Effector memory CD4-positive, alpha-beta T cell (primary cell): ENCODE measurements at places on chromosomes 6 and 20.

- no peak for DNase-seq
Measured at GRCh38 chr6:144119376-144119775, 24.0 kb upstream of the SF3B5 start.

DNA sequence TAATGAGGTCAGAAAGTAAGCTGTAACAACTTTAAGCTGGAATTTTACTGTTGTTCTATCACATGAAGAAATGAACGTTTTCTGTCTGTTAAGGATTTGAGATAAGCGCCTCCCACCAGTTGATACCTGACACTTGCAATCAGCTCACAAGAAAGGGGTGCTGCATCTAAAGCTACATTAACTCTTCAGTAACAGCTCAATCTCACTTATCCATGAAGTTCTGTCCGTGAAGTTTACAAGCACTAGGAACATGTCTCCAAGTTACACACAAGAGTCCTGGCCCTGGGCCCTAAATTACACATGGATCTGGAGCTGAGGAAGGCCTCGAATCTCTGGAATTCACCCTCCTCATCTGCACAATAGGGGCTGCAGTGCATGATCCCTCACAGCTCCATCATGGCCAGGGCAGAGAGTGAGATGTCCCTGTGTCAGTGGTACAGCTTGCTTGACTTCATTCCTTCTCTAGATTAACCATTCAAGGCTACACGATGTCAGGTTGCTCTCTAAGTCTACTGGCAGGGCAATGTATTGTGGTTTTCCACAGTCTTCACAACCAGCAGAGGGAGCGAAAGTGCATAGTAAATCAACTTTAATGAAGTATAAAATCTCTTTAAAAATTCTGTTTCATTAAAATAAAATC lies 182.4 kb upstream of the MCHR2 start:
- no peak for DNase-seq

GRCh38 chr20:53672484-53673129 lies 79.0 kb upstream of the ZNF217 start:
- no peak for DNase-seq

DNA sequence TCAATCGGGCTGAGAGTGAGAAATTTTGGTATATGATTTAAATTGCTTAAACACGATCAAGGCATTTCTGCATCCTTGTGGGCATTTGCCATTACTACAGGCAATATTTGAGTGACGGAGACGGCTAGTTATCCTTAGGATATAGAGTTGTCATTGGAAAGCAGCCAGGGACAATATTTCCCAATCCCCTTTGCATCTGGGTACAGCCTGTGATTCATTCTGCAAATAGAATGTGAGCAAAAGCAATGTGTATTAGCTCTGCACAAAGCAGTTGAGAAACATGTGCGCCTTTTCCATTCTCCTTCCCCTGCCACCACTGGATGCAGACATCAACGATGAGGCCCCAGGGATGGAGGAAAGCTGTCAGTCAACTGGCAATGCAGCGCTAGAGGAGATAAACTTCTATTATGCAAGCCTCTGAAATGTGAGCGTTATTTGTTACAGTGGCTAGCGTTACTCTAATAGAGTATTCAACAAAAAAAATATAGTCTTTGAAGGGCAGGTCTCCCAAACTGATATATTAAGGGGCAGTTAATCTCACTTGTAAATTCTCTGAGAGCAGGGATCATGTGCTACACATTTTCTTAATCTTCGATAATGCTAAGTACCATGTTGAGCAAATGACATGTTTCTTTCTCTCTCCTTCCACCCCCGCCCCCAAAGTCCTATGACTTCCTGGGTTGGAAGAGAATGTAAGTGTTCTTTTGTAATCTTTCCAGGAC lies 37.1 kb upstream of the NCOA3 start:
- no peak for DNase-seq

DNA sequence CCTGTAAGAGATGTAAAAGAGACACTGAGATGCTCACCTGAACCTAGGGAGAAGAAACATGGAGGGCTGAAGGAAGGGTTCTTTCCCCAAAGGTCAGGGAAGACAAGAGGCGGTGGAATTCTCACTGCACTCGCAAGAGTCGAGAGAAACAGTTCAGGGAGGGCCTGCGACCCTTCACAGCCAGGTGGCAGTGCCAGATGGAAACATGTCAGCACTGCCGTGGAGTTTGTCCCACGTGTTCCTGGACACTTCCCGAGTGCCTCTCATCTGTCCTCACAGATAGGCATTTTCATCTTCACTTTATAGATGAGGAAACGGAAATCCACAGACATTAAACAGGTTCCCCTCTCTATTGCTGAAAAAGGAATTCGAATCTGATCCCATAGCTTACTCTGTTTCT lies 70.4 kb upstream of the SYNJ2 start:
- no peak for DNase-seq

DNA sequence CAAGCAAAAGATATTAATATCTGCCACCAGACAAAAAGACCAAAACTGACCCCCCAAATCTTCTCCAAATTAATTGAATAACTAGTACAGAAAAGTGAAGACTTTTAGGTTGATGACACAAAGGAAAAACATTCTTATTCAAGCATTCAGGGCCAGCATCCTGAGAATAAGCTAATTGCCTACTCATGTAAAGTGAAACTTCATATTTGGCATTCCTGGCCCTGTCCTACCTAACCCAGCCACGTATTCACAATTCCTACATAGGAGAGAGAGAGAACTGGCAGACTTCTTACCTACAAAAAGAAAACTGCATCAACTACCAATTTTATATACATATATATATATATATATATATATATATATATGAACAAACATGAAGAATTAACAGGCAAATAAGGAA lies 4.9 kb upstream of the ASCC3 start:
- no peak for DNase-seq

DNA sequence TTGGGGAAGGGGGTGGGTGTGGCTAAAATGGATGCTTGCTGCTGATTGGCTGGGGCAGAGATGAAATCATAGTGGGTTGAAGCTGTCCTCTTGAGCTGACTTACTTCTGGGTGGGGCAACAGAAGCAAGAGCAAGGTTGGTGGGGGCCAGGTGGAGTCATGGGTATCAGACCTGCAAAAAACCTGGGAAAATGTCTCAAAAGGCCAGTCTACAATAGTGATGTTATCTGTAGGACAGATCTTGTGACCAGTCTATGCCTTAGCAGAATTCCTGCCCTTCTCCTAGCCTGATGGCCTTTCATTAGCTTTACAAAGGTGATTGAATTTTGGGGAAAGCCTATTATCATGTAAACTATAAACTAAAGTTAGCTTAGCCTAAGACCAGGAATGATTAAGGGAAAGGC lies 945.7 kb downstream of the KIF16B start:
- no peak for DNase-seq

DNA sequence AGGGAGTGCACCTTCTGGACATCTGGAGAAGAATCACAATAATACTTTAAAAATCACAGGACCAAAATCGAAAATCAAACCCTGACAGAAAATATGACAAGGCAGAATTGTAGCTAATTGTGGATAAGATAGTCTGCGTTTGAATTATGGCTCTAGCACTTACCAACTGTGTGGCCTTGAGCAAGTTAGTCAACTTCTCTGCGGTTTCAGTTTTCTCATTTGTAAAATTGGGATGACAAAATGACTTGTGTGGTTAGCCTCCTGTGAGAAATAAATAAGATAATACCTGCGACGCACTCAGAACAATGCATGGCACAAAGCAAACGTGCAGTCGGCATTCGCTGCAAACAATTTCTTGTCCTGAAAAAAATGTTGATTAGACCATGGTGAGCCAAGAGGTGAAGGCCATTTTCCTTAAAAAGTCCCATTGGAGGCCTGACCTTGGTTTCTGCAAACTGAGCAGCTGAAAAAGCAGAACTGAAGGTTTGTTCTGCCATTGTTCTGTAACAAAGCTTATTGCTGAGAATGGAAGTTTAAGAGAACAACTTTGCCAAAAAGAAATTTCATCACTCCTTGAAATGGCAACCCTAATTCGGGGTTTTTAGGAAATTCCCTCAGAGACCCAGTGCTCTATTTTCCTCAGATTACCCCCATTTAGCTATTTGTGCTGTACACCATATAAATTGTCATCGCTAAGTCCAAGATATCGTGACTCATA lies 266.3 kb downstream of the ERMARD start:
- no peak for DNase-seq
